ENCODE measurements at places on chromosomes 5 and 9.

GRCh38 chr5:78499485-78499884 lies 139.1 kb downstream of the SCAMP1 start:
- DNase-seq, result no peak
- H3K36me3 ChIP-seq, result no peaks in the 10 kb centered on the region
- H3K27ac ChIP-seq, result no peak overlapping the region
- peaks cover 17% of the 10 kb centered on the region for H3K27me3 ChIP-seq

GRCh38 chr9:32434892-32435291 lies 50.4 kb downstream of the ACO1 start:
- no peak overlapping the region for H3K4me3 ChIP-seq
- H3K27me3 ChIP-seq, result no peaks in the 10 kb centered on the region
- no peaks in the 10 kb centered on the region for H3K4me1 ChIP-seq
- DNase-seq, result no peak

DNA sequence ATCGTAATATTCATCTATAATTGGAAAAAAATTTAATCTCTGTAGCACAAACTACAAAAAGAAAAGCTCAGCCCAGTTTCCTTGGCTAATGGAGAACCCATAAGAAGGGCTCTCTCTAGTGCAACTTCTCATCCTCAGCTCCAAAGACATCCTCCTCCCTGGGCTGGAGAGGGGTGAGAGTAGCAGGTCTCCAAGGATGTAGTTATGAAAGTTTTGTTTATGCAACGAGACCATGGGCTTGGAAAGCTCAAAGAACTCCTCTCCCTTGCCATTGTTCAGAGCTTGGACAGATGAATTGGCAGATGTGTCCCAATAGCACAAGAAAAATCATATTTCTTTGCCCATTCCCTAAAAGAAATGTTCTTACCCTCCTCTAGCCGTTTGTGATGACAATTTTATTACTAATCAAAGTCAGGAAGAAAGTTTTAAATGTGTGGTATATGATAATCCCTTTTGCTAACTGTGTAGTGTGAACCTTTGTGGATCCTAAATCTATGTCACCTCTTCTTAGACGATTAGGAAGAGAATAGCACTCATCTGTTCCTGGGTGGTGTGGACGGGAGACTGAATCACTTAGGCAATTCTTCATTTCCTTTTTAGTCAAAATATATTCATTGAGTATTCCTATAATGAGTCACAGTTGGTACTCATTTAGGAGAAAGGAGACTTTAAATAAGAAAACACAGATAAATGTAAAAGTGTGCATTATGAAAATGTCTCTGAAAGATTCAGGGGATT lies 52.2 kb downstream of the GARNL3 start:
- no peaks in the 10 kb centered on the region for H3K36me3 ChIP-seq
- no peaks in the 10 kb centered on the region for H3K4me1 ChIP-seq
- H3K4me3 ChIP-seq, result no peak overlapping the region
- DNase-seq, result no peak
- no peak overlapping the region for H3K27ac ChIP-seq
- H3K27me3 ChIP-seq, result no peaks in the 10 kb centered on the region

DNA sequence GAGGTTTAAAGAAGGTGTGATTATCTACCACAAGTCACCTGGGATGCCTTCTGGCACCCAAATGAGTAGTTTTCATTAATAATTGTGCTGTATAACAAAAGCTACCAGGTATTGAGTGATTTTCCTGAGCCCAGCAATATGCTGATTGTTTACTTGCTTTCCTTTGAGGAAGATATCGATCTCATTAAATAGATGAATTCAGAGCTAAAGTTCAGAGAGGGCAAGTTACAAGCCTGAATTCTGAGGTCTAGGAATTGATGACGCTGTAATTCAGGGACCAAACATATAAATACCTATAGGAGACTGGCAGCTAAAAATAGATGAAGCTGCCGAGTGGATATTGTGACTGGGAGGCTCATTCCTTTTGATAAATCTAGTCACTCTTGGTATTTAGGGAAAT lies 1.1 kb downstream of the ERCC6L2 start:
- no peak overlapping the region for H3K4me3 ChIP-seq
- no peaks in the 10 kb centered on the region for H3K27me3 ChIP-seq
- peaks cover 20% of the 10 kb centered on the region for H3K4me1 ChIP-seq

- no peak overlapping the region for H3K4me3 ChIP-seq
- H3K4me1 ChIP-seq, result no peaks in the 10 kb centered on the region
- no peak overlapping the region for H3K27ac ChIP-seq
- no peak for DNase-seq
- H3K27me3 ChIP-seq, result no peaks in the 10 kb centered on the region
- H3K36me3 ChIP-seq, result no peaks in the 10 kb centered on the region
Observed at GRCh38 chr5:87103616-87104287, 163.9 kb upstream of the RASA1 start.

DNA sequence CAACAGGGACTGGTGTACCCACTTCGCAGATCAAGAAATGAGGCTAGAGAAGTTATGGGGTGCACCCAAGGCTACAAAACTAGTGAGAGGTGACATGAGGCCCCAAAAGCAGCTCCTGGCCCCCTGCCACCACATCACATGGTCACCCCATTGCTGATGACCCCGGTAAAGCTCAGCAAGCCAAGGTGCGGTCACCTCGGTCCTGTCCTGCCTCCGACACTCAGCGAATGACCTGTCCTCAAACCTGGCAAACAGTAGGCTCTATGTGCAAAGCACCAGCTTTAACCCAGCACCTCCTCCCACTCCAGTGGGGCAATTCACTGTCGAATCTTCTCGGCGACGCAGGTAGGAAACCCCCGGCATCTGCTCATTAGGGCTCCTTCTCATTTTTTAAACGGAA lies 307.4 kb downstream of the RAB3C start:
- DNase-seq, result no peak
- peaks cover 22% of the 10 kb centered on the region for H3K4me1 ChIP-seq
- H3K36me3 ChIP-seq, result no peaks in the 10 kb centered on the region

GRCh38 chr5:40689438-40689837 lies 9.7 kb downstream of the PTGER4 start:
- no peak overlapping the region for H3K4me3 ChIP-seq
- peaks cover 32% of the 10 kb centered on the region for H3K4me1 ChIP-seq
- no peaks in the 10 kb centered on the region for H3K27me3 ChIP-seq
- H3K27ac ChIP-seq, result peak overlapping the region; percentile 4

- no peak overlapping the region for H3K27ac ChIP-seq
- no peak for DNase-seq
Observed at GRCh38 chr5:84673785-84674184, 289.1 kb upstream of the EDIL3 start.

- H3K36me3 ChIP-seq, result no peaks in the 10 kb centered on the region
- H3K4me1 ChIP-seq, result peaks cover 32% of the 10 kb centered on the region
- no peaks in the 10 kb centered on the region for H3K27me3 ChIP-seq
- peak; percentile 85 for DNase-seq
- H3K4me3 ChIP-seq, result peak overlapping the region; percentile 75
Observed at GRCh38 chr9:129496473-129497004, 124.4 kb downstream of the C9orf50 start.

DNA sequence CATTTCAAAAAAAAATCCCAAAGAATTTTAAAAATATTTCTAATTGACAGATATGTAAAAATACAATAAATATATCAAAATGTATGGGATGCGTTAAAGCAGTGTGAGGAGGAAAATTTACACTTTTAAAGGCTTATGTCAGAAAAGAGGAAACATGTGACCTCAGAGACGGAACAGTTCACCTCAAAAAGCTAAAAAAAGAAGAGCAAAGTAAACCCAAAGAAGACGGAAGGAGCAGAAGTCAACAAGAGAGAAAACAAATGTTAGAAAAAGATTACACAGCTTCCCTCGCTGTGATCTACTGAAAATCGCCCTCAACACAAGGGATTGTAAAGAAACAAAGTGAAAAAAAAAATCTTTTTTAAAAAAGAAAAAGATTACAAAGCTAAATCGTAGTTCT lies 186.9 kb downstream of the AUH start:
- H3K4me1 ChIP-seq, result peaks cover 21% of the 10 kb centered on the region
- no peak overlapping the region for H3K4me3 ChIP-seq
- DNase-seq, result peak; percentile 30
- H3K27ac ChIP-seq, result no peak overlapping the region

DNA sequence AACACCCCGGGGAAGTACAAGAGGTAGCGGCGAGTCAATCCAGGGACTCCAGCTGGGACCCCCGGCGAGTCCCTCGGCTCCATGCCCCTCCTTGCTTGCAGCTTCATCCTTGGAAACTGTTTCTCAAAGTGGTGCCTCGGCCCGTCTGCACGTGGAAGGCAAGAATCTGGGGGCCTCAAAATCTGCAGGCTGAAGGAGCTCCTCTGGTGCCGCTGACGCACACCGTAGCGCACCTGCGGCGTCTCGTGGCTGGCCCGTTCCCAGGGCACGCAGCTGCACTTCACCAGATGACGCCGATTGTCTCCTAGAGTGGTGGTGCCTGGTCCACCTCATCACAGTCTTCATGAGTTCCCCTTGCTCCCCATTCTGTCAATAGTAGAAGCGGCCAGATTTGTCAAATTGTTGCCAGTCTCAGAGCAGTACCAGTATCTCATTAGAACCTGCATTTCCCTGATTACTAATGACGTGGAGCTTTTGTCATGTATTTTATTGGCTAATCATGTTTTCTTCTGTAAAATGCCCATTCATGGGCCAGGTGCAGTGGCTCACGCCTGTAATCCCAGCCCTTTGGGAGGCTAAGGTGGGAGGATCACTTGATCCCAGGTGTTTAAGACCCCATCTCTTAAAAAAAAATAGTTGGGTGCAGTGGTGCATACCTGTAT lies 38.6 kb downstream of the GTF3C4 start:
- H3K4me3 ChIP-seq, result no peak overlapping the region
- no peaks in the 10 kb centered on the region for H3K36me3 ChIP-seq
- no peak for DNase-seq
- no peaks in the 10 kb centered on the region for H3K4me1 ChIP-seq
- H3K27me3 ChIP-seq, result no peaks in the 10 kb centered on the region

DNA sequence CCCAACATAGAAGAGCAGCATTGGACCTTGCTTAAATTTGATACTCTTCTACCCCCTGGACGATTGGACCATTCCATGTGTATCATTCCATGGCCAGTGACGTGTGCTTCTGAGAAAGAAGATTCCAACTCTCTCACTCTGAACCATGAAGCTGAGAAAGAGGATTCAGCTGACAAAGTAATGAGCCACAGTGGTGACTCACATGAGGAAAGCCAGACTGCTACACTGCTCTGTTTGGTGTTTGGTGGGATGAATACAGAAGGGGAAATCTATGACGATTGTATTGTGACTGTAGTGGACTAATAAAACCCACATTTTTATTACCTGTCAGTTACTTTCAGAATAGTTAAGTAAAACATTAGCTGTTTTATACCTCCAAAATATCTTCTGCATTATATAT lies 7.5 kb downstream of the HSPA5 start:
- H3K4me1 ChIP-seq, result peaks cover 16% of the 10 kb centered on the region
- no peak overlapping the region for H3K4me3 ChIP-seq
- no peaks in the 10 kb centered on the region for H3K27me3 ChIP-seq

DNA sequence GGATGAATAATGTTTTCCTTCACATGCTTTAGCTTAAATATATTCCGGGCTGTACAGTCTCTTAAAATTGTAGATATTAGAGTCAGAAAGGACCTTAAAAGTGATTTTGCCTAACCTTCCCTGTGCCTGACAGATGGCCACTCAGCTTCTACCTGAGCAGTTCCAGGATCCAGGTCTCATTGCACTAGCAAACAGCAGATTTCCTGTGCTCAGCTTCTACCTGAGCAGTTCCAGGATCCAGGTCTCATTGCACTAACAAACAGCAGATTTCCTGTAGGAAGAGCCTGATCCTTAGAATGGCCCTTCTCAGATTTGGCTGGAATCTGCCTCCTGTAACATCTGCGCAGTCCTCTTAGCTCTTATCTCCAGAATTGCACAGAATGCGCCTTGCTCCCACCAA lies 219.8 kb downstream of the AOPEP start:
- H3K36me3 ChIP-seq, result no peaks in the 10 kb centered on the region
- DNase-seq, result no peak
- H3K27me3 ChIP-seq, result no peaks in the 10 kb centered on the region
- H3K4me3 ChIP-seq, result no peak overlapping the region

- H3K4me1 ChIP-seq, result no peaks in the 10 kb centered on the region
- H3K27me3 ChIP-seq, result no peaks in the 10 kb centered on the region
- H3K36me3 ChIP-seq, result peaks cover 87% of the 10 kb centered on the region
- no peak overlapping the region for H3K4me3 ChIP-seq
- H3K27ac ChIP-seq, result no peak overlapping the region
Observed at GRCh38 chr9:135815830-135816650, 91.3 kb downstream of the CAMSAP1 start.

GRCh38 chr9:131690941-131691573 lies 48.8 kb downstream of the RAPGEF1 start:
- no peaks in the 10 kb centered on the region for H3K27me3 ChIP-seq
- no peak for DNase-seq
- H3K27ac ChIP-seq, result no peak overlapping the region
- H3K4me3 ChIP-seq, result no peak overlapping the region
- H3K4me1 ChIP-seq, result peaks cover 50% of the 10 kb centered on the region
- H3K36me3 ChIP-seq, result no peaks in the 10 kb centered on the region

GRCh38 chr5:135650081-135650480 lies 71.3 kb upstream of the CXCL14 start:
- H3K36me3 ChIP-seq, result no peaks in the 10 kb centered on the region
- H3K27me3 ChIP-seq, result no peaks in the 10 kb centered on the region
- H3K27ac ChIP-seq, result no peak overlapping the region
- no peaks in the 10 kb centered on the region for H3K4me1 ChIP-seq
- DNase-seq, result no peak

DNA sequence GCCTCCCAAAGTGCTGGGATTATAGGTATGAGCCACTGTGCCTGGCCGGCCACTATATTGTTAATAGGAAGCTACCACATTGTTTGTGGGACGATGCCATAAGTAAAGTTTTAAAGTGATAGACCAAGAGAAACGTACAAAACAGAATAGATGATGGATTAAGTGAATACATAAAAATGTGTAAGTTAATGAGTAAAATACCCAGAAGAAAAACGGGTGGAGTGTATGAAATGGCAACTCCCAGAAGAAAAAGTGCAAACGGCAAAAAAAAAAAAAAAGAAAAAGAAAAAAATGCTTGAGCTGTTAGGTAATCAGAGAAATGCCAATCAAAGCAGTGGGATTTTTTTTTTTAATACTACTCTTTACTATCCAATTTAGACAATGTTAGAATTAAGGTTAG lies 246.0 kb downstream of the PDZD2 start:
- no peaks in the 10 kb centered on the region for H3K27me3 ChIP-seq
- no peaks in the 10 kb centered on the region for H3K4me1 ChIP-seq
- H3K36me3 ChIP-seq, result no peaks in the 10 kb centered on the region

GRCh38 chr9:133189826-133190225 lies 19.2 kb downstream of the OBP2B start:
- peaks cover 11% of the 10 kb centered on the region for H3K4me1 ChIP-seq
- no peak for DNase-seq
- no peak overlapping the region for H3K27ac ChIP-seq
- no peak overlapping the region for H3K4me3 ChIP-seq
- peaks cover under 1% of the 10 kb centered on the region for H3K27me3 ChIP-seq

- H3K36me3 ChIP-seq, result no peaks in the 10 kb centered on the region
- H3K4me1 ChIP-seq, result no peaks in the 10 kb centered on the region
- H3K27me3 ChIP-seq, result no peaks in the 10 kb centered on the region
- no peak for DNase-seq
Observed at GRCh38 chr5:59542851-59543820, 350.4 kb downstream of the PDE4D start.

- H3K4me3 ChIP-seq, result no peak overlapping the region
- DNase-seq, result no peak
- H3K36me3 ChIP-seq, result peaks cover 7% of the 10 kb centered on the region
- H3K4me1 ChIP-seq, result no peaks in the 10 kb centered on the region
Observed at GRCh38 chr5:67118050-67118620, 78.5 kb downstream of the CD180 start.

- H3K36me3 ChIP-seq, result no peaks in the 10 kb centered on the region
- DNase-seq, result no peak
- no peaks in the 10 kb centered on the region for H3K27me3 ChIP-seq
- no peak overlapping the region for H3K4me3 ChIP-seq
- no peak overlapping the region for H3K27ac ChIP-seq
Observed at GRCh38 chr5:77305222-77305846, 94.9 kb downstream of the PDE8B start.
